ENCODE measurements at places on chromosomes 7 and 10.

DNA sequence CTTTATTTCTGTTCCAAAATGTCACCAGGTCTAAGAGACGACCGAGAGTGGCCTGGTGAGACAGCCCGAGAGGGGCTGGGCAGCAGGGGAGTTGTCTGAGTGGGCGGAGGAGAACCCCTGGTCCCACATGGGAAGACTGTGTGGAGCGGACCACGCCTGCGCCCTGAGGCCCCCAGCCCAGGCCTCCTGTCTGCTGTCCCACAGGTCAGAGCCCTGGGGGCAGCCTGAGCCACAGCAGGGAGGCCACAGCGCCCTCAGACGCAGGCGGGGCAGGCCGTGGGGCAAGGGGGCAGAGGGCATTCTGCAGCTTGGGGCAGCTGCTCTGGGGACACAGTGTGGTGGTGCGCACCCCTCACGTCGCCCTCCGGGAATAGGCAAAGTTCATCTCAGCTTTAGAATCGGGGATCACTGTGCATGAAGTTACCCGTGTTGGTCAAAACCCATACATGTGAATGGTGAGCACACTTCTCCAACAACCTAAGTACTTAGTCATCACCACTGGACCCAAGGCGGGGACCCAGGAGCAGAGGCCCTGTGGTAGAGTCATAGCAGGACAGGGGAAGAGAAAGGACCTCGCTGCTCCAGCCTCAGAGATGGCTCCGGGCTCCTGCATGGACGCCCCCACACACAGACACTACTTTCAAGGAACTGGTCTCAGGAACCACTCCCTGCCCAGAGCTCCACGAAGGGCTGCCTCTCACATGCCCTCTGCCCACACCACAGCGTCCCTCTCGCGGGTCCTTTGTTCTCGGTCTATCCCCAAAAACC is 214.7 kb downstream of the ELFN1 start:
- no peak for DNase-seq

GRCh38 chr7:81627536-81628287 is 142.1 kb downstream of the HGF start:
- DNase-seq, result no peak

GRCh38 chr7:24336461-24336860 is 52.5 kb downstream of the NPY start:
- peak; percentile 1 for DNase-seq

DNA sequence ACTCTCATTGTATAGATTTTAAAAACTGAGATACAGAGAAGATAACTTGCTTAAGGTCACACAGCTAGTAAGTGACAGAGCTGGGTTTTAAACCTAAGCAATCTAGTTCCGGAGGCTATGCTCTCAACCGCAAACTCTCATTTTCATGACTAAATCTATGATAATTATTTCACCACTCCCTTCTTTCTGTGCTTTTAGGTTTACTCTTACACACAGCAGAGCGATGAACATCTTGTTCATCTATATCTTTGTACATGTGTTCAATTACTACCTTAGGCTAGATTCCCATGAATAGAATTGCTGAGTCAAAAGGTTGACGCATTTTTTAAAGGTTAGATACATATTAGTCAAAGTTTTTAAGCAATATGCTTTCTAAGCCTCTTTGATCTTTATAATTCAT is 154.8 kb downstream of the CHN2 start:
- DNase-seq, result no peak

DNA sequence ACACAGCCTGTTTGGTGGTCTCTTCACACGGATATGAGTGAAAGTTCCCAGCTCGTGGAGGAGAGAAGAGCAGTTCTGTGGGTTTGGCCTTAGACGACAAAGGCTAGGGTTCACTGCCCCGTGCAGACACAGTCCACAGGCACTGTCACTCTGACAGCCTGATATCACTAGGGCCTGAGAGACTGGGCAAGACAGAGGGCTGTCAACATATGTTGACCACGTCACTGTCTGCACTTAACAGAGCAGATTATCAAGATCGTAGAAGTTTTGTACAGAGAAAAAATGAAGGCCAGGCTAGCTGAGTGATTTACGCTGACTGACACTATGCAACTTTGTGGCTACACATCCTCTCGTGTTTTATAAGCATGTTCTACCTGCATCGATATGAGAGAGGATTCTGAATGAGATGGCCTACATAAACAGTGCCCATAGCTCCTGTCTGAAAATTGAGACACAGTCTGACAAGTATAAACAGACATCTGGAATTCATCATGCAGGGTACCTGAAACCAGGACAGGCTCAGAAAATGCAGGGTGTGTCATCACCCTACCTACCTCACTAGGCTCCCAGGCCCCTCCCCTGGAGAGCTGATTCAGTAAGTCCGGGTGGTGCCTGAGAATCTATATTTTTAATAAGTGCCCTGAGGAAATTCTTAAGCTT is 120.0 kb downstream of the SGMS1 start:
- no peak for DNase-seq
